ENCODE measurements at places on chromosomes 6 and 20. TPM values are rescaled to one million over a fixed set of nuclear protein-coding genes. Genes with fewer than 3 reads are reported as not detected.

DNA sequence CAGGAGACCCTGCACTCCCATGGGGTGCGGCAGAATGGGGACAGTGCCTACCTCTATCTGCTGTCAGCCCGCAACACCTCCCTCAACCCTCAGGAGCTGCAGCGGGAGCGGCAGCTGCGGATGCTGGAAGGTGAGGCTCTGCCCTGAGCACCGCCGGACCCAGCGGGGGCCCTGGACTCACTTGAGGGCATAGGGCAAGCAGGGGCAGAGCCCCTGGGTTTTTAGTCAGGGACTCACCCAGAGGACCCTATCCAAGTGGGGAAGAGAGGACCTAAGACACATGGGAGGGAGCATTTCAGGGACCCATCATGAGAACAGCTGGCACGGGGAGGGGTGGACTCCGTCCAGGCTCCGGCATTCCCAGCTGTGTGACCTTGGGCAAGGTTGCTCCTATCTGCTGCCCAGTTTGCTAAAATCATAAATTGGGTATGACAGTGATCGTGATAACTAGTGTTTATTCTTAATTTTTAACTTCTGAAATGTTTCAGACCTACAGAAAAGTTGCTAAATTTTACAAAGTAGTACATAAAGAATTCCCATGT is 9.8 kb downstream of the RBCK1 start:
- no peak for DNase-seq

GRCh38 chr6:13526357-13526726 is 38.9 kb upstream of the GFOD1 start:
- no peak for DNase-seq

DNA sequence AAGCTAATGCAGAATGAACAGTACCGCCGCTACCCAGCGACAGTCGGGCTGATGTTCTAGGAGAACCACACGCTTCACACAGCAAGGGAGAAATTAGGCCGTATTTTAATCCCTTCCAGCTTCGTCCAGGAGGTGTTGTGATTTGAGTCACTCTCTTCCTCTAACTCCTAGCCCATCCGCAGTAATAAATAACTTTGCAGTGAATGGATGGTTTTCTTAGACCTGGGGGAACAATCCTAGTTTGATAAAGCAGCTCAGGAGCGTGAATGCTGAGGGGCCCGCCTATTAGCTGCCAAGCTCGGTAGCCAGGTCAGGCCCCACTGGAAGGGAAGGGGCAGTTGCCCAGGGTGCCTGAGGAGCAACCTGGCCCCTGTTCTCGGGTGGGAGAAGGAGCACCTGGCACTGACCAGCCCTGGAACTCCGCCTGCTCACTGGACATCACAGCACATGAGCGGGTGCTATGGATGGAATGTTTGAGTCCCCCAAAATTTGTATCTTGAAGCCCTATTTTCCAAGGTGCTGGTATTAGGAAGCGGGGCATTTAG is 146.0 kb upstream of the AFDN start:
- no peak for DNase-seq

DNA sequence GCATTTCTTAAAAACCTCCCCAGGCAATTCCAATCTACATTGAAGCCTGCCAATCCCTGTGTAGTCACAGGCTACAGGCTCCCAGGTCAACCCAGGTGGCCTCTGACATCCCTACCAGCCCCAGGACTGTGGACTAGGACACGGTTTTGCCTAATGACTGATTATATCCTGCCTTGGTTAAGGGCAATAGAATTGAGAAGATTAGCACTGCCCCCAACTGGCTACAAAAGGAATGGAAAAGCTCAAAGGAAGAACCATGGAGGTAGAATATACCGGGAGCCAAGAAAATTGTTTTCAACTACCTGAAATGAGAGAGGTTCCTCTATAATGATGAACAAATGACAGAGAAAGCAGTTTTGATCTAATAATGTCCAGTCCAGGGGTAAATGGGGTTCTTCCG is 421.1 kb upstream of the AGPAT4 start:
- no peak for DNase-seq

DNA sequence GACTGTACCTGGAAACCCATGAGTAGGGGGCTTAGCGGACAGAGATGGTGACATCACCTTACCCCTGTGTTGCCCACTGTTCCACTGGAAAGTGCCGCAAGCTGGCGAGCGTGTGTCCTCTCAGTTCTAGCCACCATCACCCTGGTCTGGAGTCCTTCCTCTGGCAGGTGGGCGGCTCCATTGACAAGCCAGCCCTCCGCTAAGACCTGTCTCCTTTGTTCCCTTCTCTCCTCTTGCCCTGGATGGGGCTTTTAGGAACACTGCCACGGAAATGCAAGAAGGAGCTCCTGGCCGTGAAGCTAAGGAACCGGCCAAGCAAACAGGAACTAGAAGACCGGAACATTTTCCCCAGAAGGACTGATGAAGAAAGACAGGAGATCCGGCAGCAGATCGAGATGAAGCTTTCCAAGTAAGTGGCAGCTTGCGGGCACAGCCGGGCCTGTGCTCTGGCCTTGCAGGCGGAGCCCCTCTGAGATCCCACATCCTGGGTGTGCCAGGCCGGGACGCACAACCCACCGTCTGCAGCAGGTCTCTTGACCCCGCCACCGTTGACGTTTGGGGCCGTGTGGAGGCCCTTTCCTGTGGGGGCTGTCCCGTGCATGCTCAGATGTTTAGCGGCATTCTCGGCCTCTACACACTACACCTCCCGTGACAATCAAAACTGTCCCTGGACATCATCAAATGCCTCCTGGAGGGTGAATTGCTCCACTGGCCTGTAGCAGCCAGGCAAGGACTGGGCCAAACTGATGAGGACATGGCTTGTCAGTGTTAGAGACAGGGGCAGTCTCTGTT is 127.5 kb downstream of the SYCP2 start:
- DNase-seq, result peak; percentile 81

GRCh38 chr6:17032590-17032987 is 69.3 kb upstream of the STMND1 start:
- no peak for DNase-seq

GRCh38 chr6:66198062-66198624 is 491.1 kb upstream of the EYS start:
- no peak for DNase-seq

- no peak for DNase-seq
Measured at GRCh38 chr6:3440911-3441310, 15.9 kb downstream of the SLC22A23 start.

DNA sequence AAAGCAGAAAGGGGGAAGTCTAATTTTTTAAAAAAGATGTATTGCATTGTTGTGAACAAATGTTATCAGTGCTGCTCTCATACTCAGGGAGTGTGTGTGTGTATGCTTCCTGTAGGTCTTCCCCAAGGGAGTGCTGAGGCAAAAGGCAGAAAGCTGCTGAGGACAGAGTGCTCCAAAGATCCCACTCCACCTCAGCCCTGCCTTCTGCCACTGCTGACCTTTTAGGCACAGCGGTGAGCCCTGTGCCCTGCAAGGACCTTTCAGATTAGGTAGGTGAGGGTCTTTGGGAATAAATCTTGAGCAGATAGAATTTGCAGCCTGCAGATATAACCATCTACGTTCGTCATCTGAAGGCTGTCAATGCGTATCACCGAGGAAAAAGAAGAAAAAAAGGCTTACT is 756.4 kb upstream of the MMS22L start:
- no peak for DNase-seq

DNA sequence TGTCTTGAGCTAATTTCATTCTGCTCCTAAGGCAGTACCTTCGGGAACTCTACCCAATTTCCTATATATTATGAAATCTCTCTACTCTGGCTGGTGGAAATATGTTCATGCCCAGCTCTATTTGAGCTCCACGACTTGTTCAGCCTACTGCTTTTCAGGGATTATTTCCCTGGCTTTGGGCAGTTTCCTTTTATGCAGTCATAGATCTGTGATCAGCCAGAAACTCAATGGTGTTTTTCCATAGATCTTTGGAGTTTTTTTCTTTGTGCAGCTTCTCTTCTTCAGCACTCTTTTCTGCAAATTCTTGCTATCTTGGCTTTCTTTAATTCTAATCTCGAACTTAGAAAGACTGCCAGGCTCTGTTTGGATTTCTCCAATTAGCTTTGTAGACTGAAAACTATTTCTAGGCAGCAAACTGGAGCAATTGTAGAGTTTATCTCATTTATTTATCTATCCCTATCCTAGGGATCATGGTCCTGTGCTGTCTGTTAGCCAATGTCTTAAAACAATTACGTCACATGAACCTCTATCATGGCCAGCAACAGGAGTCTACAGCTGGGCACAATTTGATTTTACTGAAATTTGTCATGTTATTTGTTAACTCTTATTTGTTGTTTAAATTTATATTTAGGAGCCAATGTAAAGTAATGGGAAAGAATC is 328.4 kb downstream of the BCKDHB start:
- no peak for DNase-seq

- no peak for DNase-seq
Measured at GRCh38 chr6:50823094-50823920, 4.6 kb downstream of the TFAP2B start.

GRCh38 chr6:32439602-32440214 is at the start of gene HLA-DRA:
Gene HLA-DRA (plus strand): TSS chr6:32439887. CDS start chr6:32439951, 64 bp downstream.
- DNase-seq, result no peak

- no peak for DNase-seq
Measured at GRCh38 chr6:140987364-140988155, 1145.2 kb upstream of the GJE1 start.

DNA sequence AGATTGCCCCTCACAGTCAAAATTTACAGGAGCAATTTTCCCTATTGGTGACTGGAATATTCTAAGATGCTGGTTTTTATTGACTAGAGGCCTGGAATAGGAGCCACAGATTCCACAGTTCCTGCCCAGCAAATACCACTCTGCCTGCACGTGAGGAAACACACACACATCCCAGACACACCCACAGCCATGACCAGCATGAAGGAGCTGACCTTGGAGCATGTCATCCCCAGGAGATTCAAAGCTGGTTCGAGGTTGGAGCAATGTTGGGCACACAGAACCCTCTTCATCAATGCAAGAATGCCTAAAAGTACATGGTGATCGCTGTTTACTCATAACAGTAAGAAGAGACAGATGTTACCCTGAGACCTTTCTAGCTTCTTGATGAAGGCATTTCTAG is 244.6 kb upstream of the FOXQ1 start:
- no peak for DNase-seq

DNA sequence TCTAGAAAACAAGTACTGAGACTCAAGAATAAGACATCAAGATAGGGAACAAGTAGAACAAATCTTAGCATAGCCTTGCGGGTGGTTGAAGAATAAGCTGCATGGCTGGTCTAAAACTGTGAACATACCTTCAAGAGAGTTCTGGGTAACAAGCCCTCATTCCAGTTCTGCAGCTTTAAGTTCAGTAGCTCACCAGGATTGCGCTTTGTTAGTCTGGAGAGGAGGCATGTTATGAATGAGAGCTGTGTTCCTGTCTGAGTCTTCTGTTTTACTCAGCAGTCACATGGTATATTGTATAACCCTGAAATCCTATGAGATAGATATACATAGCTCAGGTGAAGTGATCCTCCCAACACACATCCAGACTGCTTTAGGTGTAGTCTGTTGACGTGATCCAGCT is 406.6 kb upstream of the IRAK1BP1 start:
- DNase-seq, result no peak

DNA sequence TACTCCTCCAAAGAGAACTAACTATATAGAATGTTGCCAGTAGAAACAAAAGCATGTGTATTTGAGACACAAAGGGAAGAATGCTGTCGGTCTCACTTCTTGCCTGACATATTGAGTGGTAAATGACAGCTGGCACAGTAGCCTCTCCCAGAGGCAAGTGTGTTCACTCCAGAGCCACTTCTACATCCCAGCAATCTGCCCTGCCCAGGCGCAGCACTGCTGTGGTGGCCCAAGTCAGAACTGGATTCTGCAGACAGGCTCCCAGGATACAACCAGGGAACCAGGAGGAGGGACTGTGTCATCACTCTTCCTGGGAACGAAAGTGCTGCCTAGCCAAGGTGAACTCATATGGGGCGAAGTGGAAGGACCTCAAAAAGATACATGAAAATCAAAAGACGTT is 103.2 kb upstream of the ARMC2 start:
- no peak for DNase-seq

- DNase-seq, result no peak
Measured at GRCh38 chr6:27700337-27700736, 211.9 kb downstream of the OR2B2 start.

- no peak for DNase-seq
Measured at GRCh38 chr6:155187106-155187505, 76.7 kb upstream of the CLDN20 start.

- DNase-seq, result peak; percentile 39
Measured at GRCh38 chr20:10790013-10790412, 116.2 kb upstream of the JAG1 start.

GRCh38 chr20:63897978-63898561 is 3.1 kb downstream of the DNAJC5 start:
- no peak for DNase-seq

GRCh38 chr6:116047173-116047933 is 13.3 kb downstream of the FRK start:
- no peak for DNase-seq

NFATC2 gene
- 15.6 TPM for total RNA-seq

TNFRSF6B gene
- total RNA-seq, result 37.5 TPM

ACTL10 gene
- total RNA-seq, result 1.9 TPM

PSORS1C1 gene
- 1.2 TPM for total RNA-seq

CPXM1 gene
- not detected for total RNA-seq

HTR1E gene
- 0.17 TPM for total RNA-seq

UBD gene
- total RNA-seq, result not detected

TULP4 gene
- 170 TPM for total RNA-seq

RNF182 gene
- 0.40 TPM for total RNA-seq
